Aorta (tissue), 5 donors: ENCODE measurements at places on chromosomes 12 and 14. TPM values are rescaled to one million over a fixed set of nuclear protein-coding genes. Genes with fewer than 3 reads are reported as not detected.

DNA sequence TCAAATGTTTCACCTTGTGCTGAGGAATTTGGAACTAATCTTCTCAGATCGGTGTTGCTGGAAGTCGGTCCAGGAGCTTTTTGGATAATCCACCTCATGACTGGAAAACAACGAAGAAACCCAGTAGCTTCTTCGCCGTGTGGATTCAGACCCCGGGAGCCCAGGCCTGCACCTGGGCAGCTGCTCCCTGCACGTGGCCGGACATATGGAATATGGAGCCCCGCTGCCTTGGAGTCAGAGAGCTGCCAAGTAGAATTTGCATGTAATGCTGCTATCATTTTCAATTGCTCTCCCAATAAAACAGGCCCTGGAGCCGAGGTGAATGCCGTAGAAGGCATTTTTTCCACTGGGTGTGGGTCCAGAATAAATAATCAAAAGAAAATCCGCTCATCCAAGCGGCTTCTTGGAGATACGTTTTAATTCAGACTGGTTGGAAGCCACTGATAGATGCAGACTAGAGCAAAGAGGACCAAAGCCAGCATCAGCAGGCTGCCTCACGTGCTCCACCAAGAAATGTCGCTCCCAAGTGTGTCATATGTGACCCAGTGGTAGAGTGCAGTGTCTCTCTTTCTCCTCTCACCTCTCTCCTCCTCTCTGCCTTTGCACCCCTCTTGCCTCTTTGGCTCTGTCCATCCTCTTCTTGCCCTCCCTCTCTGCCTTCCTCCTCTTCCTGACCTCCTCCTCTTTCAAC is 115.3 kb downstream of the ZNF664 start:
- DNase-seq, result no peak

DNA sequence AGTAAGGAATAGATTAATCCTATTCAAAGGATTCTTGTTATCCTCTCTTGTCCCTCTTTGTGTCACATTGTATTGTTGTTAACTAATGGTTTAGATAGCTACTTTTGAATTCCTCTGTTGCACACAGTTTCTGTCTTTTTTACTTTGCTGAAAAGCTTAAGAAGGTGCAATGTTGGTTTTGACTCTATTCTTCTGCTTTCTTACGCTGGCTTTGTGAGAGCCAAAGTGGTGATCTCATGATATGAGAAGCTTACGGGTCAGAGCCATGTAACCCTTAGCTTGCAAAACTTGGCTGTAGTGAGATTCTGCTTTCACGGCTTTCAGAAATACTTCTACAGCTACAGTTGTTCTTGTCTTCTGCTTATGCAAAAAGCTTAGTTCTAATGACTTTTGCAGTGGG is 239.7 kb downstream of the TRHDE start:
- DNase-seq, result no peak

DNA sequence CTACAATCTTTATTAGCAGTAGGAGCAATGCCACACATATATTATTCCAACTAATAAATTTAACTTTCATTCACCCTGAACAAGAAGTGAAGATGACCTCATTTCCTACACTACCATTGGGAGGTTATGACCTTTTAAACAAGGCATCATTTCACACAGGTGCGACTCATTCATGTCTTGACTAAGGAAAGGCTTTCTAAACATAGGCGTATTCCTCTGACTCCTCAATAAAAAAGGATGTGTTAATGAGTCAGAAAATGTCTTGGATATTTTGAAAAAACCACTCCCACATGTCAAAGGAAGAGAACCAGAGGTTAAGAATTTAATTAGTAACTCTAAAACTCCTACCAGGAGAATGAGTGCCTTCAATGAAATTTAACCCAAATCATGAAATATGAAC is 115.2 kb downstream of the PRICKLE1 start:
- no peak for DNase-seq

- DNase-seq, result peak; percentile 72
These were observed 6.4 kb downstream of the TMEM121 start for GRCh38 chr14:105532735-105533141.

- no peak for DNase-seq
These were observed 3.5 kb downstream of the CLEC9A start for GRCh38 chr12:10033783-10034545.

DNA sequence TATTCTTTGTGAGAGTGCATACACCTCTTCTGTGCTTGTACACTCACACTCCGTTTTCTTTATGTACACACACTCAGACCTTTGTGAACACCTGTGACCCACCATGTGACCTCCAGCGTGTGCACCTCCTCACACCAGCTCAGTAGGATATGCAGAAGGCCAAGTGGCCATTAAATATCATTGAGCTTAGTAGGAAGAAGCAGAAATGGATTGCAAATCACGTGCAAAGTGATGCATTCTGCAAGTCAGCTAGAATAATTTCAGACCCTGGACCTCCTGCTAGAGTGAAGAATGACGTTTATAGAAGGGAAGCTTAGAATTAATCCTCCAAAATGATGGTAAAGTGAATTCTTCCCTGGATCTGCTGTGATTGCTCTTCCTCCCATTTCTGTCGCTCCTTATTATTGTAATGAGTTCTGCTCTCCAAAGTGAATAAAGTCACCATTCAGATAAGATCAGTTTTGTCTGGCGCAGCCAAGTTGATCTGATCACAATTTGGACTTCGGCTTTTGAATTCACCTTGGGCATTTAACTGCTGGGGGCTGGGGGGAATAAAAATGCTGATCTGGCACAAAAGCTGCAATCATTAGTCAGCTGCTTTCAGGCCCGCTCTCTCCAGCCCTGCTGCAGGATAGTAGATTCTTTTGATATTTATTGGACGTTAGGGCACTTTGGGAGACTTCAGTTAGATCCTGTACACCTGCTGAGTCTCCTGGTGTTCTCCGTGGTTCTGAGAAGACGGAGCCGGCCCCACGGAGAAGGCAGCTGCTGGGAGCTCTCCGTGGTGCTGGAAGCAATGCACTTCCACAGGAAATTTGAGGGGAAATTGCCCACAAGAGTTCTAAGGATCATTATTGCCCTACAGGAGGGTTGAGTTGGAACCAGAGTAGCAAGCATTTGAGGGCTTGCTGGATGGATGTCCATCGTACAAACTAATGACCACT is 12.4 kb upstream of the NRXN3 start:
- DNase-seq, result no peak

GRCh38 chr12:23504641-23505399 is 444.6 kb downstream of the SOX5 start:
- no peak for DNase-seq

- no peak for DNase-seq
These were observed 4.0 kb downstream of the STX2 start for GRCh38 chr12:130835011-130835410.

- DNase-seq, result no peak
These were observed 597 bp downstream of the RNF31 start for GRCh38 chr14:24147761-24148428.

The TMEM132C gene
- 0.49 TPM for total RNA-seq

The PTGER2 gene
- 4.3 TPM for total RNA-seq

The RNASE7 gene
- total RNA-seq, result not detected
